ENCODE measurements at places on chromosomes 7 and 10.

DNA sequence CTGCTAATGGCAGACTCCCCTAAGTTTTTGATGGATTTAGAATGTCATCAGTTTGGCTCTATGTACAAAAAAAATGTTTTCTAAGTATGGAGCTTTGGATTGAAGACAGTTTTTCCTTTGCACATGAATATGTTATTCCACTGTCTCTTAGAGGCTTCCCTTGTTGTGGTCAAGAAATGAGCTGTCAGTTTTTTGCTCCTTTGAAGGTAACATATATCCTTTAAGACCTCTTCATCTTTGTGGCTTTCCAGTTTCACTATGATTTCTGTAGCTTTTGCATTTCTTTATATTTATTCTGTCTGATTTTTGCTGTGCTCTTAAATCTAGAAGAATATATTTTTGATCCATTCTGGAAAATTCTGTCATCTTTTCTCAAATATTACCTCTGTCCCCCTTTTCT, 15.8 kb upstream of the ODAD2 start:
- no peak for DNase-seq

GRCh38 chr7:116120839-116121238, 89.5 kb upstream of the TES start:
- no peak for DNase-seq

- peak; percentile 74 for DNase-seq
Observed at GRCh38 chr7:20598459-20599309, 16.8 kb upstream of the ABCB5 start.

DNA sequence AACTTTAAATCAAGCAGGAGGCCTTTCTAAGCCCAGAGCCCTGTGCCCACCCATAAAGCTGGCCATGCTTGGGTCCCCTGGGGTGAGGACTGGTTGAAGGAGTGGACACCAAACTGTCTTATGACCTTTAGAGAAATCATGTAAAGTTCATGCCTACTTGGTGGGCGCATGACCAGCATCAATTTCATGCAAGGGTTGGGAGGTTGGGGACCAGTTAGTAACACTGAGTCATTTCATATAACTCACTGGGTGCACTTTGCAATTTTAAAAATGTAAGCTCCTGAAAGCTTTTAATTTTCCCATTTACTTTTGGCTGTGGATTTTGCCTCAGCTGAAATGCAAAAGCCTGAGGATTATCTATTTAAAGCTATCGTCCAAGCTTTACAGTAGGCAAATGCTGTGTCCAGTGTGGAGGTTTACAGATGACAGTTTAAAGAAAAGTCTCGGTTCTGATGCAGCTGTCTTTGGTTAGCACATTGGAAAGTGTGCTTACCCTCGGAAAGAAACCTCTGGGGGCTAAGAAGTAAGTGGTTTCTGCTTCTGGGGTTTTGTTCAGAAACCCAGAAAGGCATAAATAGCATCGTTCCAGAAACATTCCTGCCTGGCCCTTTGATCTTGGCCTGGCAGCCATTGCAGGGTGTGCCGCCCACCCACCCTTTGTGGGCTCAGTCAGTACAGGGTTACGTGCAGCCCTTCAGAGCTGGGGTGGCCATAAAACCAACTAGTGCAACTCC, 48.8 kb upstream of the CHST15 start:
- DNase-seq, result no peak

GRCh38 chr10:84563868-84564267, 235.5 kb downstream of the CCSER2 start:
- DNase-seq, result no peak

- DNase-seq, result peak; percentile 77
Observed at GRCh38 chr10:125060482-125060825, 99.9 kb downstream of the CTBP2 start.

DNA sequence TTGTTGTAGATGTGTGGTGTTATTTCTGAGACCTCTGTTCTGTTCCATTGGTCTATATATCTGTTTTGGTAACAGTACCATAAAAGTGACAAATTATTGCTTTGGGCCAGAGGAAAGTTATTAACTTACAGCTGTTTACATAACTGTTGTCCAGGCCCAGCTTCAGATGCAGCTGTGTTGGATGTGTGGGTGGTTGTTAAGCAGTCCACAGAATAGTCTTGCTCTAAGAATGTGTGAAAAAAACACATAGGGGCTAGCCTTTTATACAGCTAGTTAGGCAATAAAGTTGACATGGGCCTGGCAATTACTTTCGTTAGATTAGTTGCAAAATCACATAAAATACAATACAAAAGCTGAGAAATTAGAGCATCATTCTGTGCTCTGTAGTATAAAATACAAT, 31.9 kb downstream of the DLD start:
- no peak for DNase-seq

- no peak for DNase-seq
Observed at GRCh38 chr7:3039787-3040186, 3.9 kb downstream of the CARD11 start.

DNA sequence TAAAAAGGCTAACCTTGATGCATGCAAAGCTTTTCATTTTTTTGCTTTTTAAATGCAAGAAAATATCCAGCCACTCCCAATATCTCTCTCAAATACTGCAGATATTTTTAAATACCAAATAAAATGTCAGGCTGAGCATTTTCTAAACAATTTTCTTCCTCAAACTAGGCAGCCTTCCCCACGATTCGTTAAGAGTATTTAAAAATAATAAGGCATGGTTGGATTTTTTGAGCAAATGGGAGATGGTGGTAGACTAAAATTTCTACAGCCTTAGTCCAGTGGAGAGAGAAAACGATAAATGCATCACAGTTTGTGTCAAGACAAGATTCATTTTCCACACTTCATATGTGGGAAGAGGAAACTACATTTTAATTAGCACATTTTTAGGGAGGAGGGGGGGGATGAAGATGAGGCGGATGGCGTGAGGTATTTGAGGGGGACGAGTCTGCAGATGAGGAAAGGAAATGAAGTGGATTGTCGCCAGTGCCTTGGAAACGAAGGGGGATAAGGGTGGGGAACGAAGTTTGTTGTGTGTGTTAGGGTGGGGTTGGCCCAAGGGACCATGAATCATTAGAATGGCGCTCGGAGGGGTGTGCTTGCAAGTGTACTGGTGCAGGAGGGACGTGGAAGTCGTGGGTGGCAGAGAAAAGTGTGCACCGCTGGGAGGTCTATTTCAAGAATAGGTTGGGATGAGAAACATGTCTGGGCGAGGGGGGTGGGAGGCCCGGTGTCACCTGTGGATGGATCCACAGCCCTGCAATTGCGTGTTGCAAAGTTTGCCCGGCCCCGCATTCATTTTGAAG, 1.2 kb upstream of the ADD3 start:
- DNase-seq, result peak; percentile 73

GRCh38 chr7:100200693-100201092, 19.1 kb upstream of the PVRIG start:
- no peak for DNase-seq

- peak; percentile 78 for DNase-seq
Observed at GRCh38 chr10:29634764-29635625, at the start of gene SVIL. Gene SVIL (minus strand): TSS chr10:29634971. CDS start chr10:29555058, 79,913 bp downstream.

DNA sequence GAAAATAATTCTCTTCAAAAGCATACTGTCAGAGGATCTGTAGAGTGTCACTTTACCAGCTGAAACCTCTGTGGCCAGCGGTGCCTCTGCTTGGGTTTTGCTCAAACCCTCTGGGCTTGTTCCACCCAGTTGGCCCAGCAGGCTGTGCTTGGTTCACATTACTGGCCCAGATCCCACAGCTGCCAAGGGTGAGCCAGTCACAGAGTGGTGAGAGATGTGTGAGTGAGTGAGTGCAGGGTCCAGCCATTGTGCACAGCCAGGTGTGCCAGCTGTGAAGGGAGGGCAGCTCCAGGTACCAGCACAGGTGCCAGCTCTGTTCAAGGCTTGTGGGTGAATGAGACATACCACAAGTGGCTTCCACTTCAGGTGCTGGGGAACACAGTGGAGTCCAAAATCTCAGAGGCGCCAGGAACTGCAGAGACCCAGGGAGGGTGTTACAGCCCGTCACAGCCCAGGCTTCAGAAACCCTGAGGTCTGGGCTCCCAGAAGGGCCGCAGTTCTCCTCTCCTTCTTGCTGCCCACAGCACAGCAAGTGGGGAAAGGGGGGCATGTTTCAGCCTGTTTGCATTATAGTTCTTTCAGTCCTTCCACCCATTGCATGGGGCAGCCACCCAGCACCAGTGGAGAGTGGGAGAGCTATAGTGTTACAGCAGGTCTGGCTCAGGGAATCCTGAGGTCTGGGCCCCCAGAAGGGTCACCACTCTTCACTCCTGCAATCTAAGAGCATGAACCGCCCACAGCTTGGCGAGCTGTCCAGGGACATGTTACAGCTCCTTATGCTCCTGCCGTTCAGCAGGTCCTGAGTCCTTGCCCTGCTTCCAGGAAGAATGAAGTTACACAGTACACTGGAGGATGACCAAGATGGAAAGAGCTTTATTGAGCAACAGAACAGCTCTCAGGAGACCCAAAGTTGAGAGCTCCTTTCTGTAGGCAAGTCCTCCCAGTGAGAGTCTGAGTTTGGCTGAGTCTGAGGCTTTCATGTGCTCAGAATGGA, 931.7 kb upstream of the SORCS1 start:
- no peak for DNase-seq

DNA sequence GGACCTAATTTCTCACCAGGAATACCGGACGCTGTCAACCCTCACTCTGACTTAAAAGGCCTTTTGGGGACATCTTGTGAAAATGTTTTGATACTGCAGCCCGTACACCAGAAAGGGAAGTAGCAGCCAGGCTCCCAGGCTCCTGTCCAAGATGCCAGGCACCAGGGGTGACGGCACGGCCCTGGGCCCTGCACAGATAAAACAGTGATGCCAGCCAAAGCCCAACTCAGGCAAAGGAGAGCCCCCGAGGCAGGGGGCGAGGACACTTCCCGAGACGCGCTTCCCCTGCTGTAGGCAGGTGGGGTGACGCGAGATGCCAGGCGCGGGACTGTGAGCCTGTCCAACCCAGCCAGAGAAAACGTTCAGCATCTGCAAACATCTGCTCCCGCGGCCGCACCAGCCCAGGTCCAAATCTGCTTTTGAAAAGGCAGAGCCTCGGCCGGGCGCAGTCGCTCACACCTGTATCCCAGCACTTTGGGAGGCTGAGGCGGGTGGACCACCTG, 15.7 kb downstream of the ZFAND2A start:
- peak; percentile 19 for DNase-seq

- DNase-seq, result no peak
Observed at GRCh38 chr10:121540732-121541395, 57.4 kb downstream of the FGFR2 start.

DNA sequence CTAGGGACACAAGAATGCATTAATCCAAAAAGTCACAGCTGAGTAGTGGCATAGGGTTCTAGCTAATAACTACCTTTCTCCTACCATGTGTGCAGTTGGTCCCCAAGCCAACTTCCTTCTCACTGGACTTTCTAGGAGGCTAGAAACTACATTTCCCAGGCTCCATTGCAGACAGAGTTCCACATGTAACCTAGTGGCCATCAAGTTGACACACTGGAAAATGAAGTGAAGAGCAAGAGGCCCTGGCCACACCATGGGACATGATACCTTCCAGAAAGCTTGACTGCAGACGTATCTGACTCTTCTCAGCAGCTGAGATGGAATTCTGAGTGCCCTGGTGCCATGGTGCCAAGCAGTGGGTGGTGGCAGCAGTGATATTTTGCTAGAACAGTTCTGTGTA, 49.8 kb upstream of the TMEM273 start:
- no peak for DNase-seq

GRCh38 chr7:604884-605531, 85.4 kb upstream of the PDGFA start:
- DNase-seq, result peak; percentile 73

- no peak for DNase-seq
Observed at GRCh38 chr10:72306215-72306760, 32.6 kb downstream of the DDIT4 start.

GRCh38 chr7:69951458-69951857, 353.2 kb downstream of the AUTS2 start:
- no peak for DNase-seq

DNA sequence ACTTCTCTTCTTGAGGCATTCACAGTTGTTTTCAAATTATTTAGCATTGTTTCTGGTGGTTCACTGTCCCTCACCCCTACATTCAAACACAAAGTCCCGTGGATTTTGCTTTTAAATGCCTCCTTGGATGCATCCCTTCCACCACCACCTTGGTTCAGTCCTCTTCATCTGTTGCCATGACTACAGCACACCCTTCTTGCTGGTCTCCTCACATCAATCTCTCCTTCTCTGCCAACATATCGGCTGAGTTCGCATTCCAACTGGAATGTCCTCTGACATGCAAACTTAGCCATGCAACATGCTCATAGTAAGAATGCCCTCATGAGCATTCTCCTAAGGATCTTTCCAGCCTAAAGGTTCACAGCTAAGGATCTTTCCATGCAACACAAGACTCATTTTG, 198.3 kb upstream of the AGK start:
- DNase-seq, result no peak

GRCh38 chr10:33066558-33067236, 108.7 kb upstream of the ITGB1 start:
- no peak for DNase-seq

- no peak for DNase-seq
Observed at GRCh38 chr10:22723343-22723779, 9.0 kb upstream of the PIP4K2A start.

DNA sequence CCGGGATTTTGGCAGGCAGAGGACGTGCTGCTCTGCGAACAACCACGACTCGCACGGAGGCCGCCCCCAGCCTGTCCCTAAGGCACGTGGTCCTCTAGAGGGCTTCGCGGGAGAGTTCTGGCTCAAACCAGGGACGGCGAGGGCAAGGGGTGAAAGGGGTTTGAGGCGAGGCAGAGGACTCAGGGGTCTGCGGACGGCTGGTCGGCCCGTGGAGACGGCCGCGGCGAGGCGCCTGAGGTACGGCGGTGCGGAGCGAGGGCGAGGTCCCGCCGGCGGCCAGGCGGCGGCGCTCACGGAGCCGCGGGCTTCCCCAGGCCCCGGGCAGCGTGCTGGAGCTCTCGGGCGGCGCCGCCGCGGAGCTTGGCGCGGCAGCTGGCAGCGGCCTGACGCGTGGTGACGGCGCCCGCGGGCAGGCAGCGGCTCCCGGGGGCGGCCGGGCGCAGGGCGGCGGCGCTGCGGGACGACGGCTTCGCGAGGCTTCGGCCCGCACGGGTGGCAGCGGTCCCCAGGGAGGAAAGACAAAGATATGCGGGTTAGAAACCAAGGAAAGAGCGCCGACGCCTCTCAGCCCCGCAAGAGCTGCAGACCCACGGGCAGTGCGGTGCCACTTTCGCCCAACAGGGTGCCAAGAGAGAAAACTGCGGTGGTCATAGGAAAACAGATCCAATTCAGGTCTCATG, 44.8 kb downstream of the ZNF800 start:
- peak; percentile 59 for DNase-seq
